NCI-H2171 treated with DMSO at 0.1 percent for 48 hours (cell line): ENCODE measurements at places on chromosomes 7 and 10.

DNA sequence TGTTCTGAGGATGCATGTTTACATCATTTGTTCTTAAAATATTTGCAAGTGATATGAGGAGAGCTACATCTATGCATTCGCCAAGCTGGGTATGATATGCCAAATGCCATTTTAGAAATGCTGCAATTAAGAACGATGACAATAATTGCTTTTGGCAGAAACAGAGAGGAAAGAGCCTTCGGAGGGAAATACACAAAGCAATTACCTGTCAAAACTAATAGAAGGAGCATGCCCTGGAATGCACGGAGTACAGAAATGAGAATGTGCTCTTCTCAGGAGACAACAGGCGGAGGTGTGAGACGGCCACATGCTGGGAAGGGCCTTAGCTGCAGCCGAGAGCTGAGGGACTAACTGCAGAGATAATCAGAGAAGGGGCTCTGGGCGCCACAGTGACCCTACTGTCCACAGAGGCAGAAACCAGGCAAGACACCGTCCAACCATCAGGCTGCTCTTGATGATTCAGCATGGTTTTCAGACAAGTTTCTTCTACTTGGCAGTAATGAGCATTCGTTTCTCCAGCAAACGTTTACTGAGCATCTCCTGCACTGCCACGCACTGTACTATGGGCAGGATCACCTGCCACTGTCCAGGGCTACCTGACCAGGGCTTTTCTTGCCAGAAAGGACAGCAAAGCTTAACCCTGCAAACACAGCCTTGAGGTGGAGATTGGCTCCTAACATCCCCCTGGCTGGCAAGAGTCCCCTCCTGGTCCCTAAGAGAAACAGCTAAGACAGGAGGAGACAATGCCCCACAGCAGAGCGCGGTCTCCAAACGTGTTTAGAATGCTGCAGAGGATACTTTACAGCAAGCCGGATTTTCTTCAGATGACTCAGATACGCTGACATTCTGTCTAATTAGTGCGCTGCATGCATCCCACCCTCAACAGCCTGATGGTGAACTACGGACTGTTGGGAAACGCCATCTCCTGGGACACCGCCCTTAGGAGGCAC, 18.1 kb downstream of the VIPR2 start:
- DNase-seq: no peak

DNA sequence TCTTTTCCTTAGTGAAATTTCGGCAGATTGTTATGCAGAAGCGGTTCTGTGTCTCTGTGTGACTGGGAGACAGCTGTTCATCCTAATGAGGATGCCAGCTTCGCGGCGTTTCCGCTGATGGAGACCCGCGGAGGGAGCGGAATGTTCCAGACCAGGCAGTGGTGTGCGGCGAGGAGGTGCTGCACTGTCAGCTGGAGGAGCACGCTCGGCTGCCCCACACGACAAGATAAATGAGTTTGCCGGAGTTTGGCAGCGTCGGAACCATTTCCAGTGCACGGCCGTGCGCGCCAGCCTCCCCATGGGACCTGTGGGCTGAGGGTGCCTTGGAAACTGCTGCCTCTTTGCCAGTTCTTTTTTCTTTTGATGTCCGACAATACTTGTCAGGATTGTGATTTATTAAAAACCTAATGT, 64.6 kb downstream of the WDR37 start:
- DNase-seq: no peak

DNA sequence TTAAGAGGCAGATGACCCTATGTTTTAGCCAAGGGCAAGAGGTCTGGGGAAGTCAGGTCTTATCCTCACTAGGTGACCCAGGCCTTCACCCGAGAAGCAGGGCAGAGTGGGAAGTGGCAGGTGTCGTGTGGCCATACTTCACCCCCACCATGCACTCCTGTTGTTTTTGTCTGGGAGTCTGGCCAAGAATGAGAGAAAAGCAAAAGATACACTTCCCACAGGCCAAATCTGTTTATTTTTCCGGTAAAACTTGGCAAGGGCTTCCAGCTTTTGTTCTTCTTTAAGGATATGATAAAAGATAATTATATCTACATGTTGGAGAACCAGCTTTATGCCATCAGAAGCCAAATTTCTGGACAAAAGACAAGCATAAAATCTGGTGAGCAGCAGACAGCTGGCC, 137.4 kb upstream of the CDC14C start:
- no peak for DNase-seq

DNA sequence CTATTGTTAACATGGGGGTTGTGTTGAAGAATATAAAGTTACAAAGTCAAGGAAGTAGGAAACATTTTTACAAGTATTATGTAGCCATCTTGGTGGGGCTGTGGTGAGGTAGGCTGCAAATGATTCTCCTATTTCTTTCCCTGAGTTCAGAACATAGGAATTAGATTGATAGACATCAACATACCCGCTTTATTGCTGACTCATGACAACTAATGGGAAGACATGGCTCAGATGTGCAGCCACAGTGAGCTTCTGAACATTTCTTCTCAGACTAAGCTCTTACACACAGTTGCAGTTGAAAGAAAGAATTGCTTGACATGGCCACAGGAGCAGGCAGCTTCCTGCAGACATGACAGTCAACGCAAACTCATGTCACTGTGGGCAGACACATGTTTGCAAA, 110.7 kb downstream of the ANKRD30A start:
- DNase-seq: no peak

DNA sequence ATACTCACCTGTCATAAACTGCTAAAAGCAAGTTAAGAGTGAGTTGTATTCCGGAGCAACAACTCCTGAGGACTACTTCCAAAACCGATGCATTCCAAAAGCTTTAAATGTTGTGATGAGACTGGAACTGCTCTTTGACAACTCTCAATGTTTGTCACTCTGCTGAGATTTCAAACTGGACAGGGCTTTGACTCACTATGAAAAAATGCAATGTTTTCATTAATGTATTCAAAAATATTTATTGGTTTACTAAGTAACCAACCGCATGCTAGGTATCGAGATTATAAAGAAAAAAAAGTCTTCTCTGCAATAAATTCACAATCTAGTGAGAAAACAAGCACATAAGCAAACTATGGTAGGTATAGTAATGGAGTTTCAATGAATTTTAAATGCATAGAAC, 107.9 kb upstream of the GNAI1 start:
- DNase-seq: no peak

DNA sequence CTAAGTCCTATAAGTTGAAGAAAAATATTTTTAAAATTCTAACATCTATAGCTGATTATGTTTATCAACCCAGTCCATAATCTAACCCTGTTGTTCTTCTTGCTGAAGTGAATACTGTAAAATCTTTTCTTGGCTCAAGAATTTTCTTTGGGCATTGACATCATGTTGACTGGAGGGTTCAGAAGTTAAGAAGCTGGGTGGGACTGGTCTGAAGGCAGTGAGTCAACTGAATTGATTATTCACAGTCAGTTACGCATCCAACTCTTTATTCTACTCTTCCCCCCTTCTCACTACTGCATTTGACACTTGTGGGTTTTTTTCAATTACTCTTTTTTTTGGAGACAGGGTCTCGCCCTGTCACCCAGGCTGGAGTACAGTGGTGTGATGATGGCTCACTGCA, 31.0 kb downstream of the DENND2A start:
- no peak for DNase-seq

- no peak for DNase-seq
These were observed 7.3 kb downstream of the IL2RA start for GRCh38 chr10:6054884-6055283.

DNA sequence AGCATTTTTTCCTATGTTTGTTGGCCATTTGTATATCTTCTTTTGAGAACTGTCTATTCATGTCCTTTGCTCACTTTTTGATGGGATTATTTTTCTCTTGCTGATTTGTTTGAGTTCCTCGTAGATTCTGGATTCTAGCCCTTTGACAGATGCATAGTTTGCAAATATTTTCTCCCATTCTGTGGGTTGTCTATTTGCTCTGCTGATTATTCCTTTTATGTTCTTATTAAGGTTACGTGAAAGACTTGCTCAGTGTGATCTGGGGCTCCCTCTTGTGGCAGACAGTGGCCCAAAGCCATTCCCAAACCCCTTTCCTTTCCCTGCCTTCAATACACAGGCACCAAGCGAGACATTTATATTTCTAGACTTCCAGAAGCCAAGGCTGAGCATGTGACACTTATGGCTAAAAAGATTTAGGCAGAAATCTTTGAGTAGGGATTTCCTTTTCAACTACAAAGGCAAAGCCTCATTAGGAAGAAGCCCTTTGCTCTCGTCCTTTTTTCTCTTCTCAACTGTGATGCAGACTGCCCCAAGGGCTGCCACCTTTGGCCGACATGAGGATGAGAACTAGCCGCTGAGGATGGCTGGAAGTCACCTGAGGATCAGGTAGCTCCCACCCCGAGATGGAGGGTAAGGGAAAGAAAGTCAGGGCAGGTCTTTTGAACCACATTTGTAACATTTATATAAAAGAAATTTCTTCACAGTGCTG, 23.6 kb downstream of the ST8SIA6 start:
- DNase-seq: peak; percentile 4

GRCh38 chr10:13734151-13734550, 147.4 kb downstream of the PRPF18 start:
- DNase-seq: no peak

GRCh38 chr10:123227706-123228105, 73.5 kb downstream of the BUB3 start:
- DNase-seq: no peak

DNA sequence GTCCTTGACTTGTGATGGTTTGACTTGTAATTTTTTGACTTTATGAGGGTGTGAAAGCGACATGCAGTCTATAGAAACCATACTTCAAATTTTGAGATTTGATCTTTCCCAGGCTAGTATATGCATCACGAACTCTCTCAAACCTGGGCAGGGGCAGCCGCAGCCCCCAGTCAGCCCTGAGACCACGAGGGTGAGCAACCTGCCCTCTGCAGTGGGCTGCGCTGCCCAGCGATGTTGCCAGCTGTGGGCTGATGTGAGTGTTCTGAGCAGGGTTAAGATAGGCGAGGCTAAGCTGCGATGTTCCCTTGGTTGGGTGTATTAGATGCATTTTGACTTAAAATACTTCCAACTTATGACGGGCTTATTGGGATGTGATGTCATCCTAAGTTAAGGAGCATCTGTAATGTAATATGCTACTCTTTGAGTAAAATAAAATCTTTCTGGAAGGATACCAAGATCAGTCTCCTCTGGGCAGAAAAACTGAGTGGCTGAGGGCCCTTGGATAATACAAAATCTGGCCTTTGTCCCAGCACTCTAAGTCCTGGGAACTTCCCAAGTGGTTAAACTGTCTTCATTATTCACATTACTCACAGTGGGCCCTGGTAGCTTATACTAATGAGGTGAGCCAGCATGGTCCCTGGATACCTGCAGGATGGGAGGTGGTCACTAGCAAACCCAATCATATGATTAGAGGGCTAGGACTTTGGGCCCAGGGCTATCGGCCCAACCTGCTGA, 28.4 kb upstream of the CNPY1 start:
- DNase-seq: no peak

GRCh38 chr10:29533696-29534285, 101.0 kb downstream of the SVIL start:
- no peak for DNase-seq

DNA sequence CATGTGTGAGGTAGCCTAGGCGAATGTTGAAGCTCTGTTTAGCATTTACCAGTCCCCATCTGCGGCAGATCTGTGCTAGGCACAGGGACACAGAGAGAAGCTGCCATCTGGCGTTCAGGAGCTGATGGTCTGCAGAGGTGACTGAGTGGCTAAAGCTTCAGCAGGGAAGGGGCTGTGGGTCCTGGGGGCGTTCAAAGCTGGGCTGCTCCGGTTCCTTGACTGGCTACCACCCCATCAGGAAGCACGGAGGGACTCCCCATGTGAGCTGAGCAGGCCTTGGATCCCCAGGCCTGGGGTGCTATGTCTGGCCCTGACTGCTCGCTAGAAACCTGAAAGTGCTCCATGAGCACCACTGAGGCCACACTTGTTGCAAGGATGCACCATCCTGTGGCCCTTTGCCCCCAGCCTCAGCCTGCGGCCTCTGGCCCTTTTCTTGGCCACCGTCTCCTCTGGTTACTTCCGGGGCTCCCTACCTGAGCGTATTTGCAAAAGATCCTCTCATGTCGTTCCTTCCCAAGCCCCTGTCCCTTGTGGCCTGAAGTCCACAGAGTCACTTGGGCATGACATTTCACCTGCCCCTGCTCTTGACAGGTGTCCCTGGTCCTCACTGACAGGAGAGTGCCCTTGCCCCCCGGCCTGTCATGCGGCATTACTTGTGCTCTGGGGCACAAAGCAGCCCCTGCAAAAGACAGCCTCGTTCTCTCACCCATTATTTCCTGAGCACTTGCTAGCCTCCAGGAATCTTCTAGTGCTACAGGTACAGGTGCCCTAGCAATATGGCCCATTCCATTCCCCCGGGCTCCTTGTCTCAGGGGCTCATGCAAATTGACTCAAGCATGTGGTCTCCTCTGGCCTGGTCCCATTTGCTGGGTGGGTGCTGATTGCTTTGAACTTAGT, 108.1 kb downstream of the GLRX3 start:
- DNase-seq: no peak

DNA sequence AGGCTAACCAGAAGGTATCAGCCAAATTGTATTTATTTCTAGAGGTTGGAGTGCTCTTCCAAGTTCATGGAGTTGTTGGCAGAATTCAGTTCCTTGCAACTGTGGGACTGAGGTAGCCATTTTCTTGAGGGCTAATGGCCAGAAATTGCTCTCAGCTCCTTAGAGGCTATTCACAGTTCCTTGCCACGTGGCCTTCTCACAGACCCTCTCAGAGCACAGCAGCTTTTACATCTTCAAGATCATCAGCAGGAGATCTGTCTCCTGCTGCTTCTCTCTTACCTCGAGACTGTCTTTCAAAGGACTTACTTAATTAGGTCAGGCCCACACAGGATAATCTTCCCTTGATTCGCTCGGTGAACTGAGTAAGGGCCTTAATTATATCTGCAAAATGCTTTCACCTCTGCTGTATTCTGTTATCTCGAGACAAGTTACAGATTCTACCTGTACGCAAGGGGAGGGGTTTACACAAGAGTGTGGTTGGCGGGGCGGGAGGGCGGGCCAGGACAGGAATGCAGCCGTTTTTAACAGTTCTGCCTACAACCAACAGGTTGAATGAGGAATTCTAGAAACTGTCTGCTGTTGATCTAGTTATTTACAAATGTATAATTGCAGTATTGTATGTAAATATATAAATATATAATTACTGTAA, 15.0 kb downstream of the MIOS start:
- no peak for DNase-seq

DNA sequence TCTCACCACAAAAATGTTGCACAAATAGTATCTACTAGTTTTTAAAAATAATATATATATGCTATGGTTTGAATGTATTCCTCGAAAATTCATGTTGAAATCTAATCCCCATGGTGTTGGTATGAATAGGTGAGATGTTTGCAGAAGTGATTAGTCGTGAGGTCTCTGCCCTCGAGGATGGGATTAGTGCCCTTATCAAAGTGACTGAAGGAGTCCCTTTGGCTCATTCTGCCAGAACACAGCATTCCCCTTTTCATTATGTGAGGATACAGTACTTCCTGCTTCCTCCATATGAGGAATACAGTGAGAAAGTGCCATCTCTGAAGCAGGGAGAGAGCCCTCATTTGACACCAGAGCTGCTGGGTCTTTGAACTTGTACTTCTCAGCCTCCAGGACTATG, 777.5 kb upstream of the LRRTM3 start:
- DNase-seq: no peak

DNA sequence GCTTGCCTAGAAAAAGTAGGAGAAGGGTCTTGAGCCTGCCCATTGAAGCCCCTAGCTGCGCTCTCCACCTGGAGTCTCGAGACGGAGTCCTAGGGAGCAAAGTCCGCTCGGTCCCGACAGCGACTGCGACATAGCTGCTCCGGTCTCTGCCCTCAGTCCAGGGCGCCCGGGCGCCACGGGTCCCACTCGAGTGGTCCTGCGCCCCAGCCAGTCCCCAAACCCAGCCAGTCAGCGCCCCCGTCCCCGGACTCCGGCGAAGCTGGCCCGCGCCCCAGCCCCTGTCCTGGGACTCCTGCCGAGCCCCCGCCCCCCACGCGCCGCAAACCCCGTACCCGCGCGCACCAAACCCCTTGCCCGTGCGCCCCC, 490 bp downstream of the TNS3 start:
- peak; percentile 11 for DNase-seq
